ENCODE measurements at places on chromosomes 12 and 14.

DNA sequence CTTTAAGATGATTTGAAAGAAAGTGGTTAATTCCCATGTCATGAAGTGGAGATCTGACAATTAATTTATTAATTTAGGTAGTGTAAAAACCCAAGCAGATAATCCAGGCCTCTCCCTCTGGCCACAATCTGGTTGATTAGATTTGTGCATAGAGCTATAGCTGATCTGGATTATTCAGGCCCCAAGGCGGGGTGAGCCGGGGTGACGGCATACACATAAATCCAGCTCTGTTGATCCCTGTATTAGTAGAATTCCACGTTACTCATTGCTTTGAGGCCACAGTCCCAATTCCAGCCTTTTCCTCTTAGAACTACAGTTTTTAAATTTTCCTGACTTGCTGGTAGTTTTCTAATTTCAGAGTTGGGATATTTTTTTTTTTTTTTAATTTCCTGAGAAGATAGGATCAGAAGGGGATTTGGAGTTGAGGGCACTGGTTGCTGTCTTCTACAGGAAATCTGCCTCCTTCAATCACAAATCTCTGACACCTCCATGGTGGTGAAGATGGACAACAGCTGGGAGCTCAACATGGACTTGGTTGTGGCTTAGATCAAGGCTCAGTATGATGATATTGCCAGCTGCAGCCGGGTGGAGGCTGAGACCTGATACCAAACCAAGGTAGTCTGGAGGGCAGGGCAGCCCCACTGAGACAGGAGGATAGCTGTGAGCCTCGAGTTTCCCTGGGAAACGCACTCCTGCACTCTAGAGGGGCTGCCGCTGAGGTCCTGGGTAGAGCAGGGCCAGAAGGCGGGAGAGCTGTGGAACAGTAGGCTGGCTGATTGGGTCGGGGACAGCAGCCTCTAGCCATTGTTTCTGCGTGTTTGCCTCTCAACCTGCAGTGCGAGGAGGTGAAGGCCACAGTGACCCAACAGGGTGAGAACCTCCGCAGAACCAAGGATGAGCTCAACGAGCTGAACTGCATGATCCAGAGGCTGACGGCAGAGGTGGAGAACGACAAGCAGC is 19.4 kb downstream of the KRT85 start:
- no peak for DNase-seq

DNA sequence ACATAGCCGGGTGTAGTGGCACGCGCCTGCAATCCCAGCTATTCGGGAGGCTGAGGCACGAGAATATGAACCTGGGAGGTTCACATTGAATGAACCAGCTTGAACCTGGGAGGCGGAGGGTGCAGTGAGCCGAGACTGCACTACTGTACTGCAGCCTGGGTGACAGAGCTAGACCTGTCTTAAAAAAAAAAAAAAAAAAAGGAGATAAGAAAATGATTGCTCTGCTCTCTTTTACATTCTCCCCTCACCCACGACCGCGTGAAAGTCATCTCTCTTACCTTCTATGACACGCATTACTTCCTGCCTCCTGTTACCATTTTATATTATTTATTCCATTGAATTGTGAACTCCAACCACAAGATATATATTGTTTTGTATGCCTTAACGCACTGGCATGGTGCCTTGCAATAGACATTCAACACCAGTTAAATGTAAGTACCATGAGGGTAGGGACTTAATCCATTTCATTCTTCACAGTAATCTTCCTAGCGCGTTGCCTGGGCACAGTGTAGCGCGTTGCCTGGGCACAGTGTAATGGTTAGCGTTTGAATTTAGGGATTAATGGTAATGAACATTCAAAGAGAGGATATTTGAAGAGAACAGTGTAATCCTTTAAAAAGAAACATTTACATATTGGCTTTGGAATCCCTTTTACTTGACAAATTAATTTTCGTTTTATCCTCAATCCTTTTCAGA is 2.7 kb downstream of the RAP1B start:
- DNase-seq: no peak

DNA sequence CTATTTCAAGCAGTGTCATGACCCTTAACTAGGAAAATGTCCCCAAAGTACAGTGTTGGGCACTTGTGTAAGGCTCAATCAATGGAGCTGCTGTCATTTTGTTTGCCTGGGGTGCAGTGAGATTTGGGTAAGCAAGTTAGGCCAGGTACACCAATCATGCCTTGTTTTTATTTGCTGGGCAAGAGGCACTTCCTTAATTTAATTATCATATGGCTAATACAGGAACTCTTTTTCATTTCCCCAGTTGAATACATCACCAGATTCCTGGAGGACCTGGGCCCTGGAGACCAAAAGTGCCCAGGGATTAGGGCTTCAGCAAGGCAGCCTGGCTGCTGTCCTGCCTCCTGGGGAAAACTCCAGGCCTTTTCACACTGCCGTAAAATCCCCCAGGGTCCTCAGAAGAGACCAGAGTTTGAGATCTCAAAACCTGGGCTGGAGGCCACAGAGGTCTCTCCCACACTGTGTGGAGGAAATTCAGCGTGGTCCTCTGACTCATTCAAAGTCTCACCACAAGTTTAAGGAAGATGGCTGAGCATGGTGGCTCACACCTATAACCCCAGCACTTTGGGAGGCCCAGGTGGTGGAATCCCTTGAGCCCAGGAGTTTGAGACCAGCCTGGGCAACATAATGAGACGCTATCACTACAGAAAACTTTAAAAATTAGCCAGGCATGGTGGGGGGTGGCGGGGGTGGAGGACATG is 28.4 kb upstream of the FOXN3 start:
- DNase-seq: peak; percentile 40

GRCh38 chr12:126706300-126706699 is 1560.7 kb upstream of the TMEM132C start:
- DNase-seq: peak; percentile 1

- DNase-seq: no peak
These were observed 6.9 kb upstream of the TSPAN8 start for GRCh38 chr12:71164568-71165197.

GRCh38 chr12:119115296-119115905 is 63.3 kb upstream of the HSPB8 start:
- DNase-seq: peak; percentile 45

DNA sequence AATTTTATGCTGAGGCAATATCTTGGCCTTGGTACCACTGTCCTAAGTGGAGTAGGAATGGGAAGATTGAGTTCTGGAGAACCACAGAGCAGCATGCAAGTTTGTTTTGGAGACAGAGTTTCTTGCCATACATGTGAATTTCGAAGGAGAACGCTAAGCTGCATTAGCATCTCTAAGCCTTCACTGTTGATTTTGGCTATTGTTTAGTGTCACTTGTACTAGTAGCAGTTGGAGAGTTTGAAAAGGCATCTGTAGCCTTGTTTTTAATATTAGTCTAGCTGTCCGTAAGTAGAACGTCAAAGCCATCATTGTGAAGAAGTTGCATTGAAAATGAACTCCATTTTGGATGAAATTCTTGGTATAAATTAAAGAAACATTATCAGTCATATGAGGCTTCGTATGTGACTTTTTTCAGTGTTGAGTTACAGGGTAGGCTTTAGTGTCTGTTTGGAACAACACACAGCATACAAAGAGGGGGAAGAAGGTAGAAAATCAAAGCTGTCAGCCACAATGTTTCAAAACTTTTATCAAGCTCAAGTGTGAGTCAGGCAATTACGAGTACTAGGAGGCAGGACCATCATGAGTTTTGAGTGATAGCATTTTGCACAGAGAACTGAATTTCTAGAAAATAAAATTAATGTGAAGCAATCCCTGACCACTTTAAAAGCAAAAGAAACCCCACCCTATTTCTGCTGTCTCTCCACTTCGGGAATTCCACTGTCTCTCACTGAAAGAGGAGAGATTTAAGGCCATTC is 70.2 kb upstream of the NAV3 start:
- no peak for DNase-seq

GRCh38 chr12:84492351-84492883 is 420.2 kb downstream of the SLC6A15 start:
- no peak for DNase-seq

GRCh38 chr12:51415931-51416330 is 8.7 kb upstream of the SLC4A8 start:
- no peak for DNase-seq

GRCh38 chr14:66268802-66269334 is 217.3 kb upstream of the CCDC196 start:
- DNase-seq: no peak

GRCh38 chr12:19681007-19681406 is 241.7 kb downstream of the AEBP2 start:
- no peak for DNase-seq

DNA sequence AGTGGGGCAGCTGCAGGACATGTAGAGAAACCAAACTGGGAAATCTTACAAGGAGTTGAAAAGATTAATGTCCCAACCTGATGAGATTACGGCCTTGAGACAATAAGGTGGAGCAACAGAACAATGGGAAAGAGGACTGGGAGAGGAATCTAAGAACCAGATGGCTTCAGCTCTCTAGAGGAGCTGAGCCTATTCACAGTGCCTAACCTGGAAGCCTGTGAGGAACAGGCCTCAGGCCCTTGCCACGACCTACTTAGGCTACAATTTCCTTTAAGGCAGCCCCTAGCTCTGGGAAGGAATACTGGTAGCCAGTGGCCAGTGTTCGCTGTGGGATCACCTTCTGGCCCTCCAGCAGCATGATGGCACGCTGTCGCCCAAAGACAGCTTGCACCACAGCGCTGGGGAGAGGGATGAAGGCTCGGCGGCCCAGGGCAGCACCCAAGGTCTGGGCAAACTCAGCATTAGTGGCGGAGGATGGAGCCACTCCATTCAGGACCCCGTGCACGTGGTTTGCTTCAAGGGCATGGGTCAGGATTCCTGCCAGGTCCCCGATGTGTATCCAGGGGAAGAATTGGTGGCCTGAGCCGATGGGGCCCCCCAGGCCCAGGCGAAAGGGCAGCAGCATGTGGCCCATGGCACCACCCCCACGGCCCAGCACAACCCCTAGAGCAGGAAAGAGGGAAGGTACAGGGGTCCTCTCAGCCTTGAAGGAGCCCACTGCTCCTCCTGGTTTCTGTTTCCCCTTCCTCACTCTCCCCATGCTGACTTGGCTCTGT is 2.6 kb downstream of the SDR39U1 start:
- no peak for DNase-seq

GRCh38 chr12:10163084-10163483 is 8.8 kb downstream of the OLR1 start:
- no peak for DNase-seq

- peak; percentile 74 for DNase-seq
These were observed 17.8 kb downstream of the FBXL14 start for GRCh38 chr12:1576410-1577241.

DNA sequence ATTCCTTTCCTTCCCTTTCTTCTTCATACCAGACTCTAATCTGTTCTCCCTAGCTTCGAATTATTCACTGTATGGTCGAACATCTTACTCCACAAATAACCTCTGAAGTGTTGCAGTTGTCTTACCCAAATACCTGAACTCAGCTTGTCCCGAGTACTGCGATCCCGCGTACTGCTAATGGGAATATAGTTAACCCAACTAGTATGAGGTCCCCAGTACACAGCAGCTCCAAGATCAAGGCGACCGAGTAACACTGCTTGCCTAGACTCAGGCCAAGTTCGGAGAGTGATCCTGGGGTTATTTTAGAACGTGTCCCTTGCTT is 462 bp upstream of the ETNK1 start:
- no peak for DNase-seq

GRCh38 chr12:53049571-53050318 is at the start of gene TNS2:
TSS of gene TNS2 (plus strand) at chr12:53050065. CDS start at chr12:53050186, 121 bp downstream.
- peak; percentile 82 for DNase-seq

DNA sequence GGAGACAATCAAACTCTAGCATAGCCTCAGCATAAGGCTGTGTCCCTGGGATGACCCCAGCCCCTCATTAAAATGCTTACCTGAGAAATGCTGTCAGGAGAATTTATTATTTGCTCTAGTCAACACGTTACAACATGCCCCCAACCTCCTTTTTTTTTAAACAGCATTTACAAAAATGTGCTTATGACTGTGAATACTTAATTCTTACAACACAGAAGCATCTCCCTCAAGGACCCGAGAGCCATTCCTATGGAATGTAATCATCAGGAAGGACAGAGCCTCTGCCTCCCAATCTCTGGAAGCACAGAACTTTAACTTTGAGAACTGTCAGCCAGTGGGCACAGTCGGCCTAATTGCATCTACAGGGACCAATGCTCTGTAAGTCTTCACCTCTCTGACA is 136.6 kb upstream of the OVCH1 start:
- DNase-seq: no peak

- peak; percentile 78 for DNase-seq
These were observed 19.5 kb downstream of the PITPNM2 start for GRCh38 chr12:123131291-123131832.

DNA sequence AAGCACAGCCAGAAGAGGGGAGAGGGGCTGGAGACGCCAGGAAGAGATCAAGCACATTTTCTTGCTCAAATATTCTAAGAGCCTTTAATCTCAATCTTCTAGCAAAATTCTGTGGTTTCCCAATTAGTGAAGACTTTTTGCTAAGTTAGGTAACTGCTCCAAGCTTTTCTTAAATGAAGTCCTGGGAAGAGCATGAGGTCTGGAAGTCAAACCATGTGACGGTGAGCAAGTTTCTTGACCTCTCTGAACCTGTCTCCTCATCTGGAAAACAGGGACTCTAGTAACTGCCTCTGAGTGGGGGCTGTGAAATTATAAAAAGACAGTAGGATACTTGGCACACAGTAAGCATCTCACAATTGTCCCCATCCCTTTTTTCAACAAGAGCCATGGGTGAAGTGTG is 24.1 kb downstream of the BDKRB1 start:
- peak; percentile 44 for DNase-seq

DNA sequence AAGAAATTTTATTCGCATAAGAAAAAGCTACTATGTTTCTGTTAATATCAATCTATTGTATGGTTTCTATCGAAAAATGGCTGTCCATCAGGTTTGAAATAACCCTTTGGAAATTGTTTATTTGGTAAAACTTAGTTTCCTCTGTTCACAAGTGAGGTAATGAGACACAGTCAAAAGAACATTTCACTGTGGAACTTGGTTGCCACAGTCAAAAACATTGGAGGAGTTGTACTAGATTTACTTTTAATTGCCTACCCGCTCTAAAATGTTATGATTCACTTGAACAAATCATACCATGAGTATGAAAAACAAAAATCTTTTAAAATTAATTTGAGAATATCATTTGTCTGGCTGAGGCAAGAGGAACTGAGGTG is 46.5 kb downstream of the ITPR2 start:
- DNase-seq: peak; percentile 48

DNA sequence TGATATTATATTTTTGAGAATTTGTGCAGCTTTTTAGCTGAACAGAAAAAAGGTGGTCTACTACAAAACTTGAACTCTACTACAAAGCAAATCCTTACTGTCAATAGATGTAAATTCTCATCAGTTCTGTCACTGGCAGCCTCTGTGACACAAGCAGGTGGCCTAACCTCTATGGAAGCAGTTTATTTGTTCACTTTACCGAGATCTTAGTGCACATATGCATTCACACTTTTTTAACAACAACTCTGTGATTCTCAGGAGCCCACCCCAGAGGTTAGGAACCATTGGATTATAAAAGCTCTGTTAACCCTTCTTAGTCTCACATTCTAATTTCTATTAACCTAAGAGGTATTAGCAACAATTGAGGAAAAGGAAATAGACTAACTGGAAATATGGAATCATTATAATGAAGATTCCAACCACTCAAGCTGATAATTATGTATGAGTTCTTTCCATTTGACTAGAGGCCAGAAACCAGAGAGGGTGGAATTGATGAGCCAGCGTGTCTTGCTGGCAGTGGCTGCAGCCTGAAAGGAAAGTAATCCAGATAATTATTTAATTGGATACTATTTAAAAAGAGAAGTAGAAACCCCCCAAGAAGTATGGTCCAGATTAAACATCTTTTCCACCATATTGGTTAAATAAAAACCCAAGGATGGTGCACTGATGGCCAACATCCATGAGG is 451.1 kb downstream of the TMEM117 start:
- DNase-seq: no peak
